ENCODE measurements at places on chromosomes 1 and 21. TPM values are rescaled to one million over a fixed set of nuclear protein-coding genes. Genes with fewer than 3 reads are reported as not detected.
A peak's percentile ranks its signal among the peaks of the same experiment; 100 is the strongest.

DNA sequence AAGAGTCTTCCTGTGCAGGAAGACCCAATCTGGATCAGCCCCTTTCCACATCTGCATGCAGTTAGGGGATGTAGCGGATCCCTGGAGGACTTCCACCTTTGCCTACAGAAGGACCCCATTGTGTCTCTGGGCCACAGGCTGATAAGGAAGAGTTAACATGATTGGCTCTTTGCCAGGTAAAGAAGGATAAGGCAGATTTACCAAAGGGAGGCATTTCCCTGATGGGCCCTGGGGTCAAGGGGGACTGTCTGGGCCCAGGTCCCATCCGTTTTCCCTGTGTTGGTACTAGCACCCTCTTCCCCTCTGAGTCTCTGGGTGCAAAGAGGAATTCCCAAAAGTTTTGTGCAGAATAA lies 29.1 kb downstream of the SLC26A9 start:
- H3K27me3 ChIP-seq = no peaks in the 10 kb centered on the region
- no peak for DNase-seq
- H3K27ac ChIP-seq = no peak overlapping the region
- H3K4me1 ChIP-seq = no peaks in the 10 kb centered on the region
- H3K4me3 ChIP-seq = no peak overlapping the region

Gene SERPINC1
- not detected for total RNA-seq

GRCh38 chr21:42302076-42302650 lies 13.0 kb downstream of the TFF3 start:
- peak; percentile 28 for DNase-seq
- no peak overlapping the region for H3K4me3 ChIP-seq
- no peak overlapping the region for H3K27ac ChIP-seq
- H3K36me3 ChIP-seq = no peaks in the 10 kb centered on the region
- no peaks in the 10 kb centered on the region for H3K27me3 ChIP-seq

Gene SPAG17
- 0.06 TPM for total RNA-seq

Gene PRSS38
- total RNA-seq = not detected

DNA sequence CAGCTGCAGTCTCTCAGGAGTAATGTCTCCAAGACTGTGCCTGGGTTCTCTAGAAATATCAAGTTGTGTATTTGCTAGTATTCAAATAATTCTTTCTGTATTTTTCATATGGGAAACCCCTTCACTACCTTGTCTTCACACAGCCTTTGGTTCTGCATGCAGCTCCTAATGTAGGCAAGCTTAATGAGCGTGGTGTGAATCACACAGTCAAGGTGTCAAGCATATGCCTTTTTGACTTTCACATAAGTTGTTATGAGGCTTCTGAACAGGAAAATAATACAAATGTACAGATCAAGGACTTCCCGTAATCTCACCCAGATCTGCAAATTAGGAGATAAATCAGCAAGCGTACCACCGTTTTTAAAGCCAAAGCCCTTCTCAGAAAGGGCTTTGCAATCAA lies at the start of gene FCRL3:
Gene FCRL3, minus strand, starts transcription at position 38 of the 400 bp plus-strand sequence. CDS start 280 bp downstream, outside the sequence.
- DNase-seq = no peak
- no peaks in the 10 kb centered on the region for H3K27me3 ChIP-seq
- no peak within 1 kb of the TSS for H3K27ac ChIP-seq
- no peak within 1 kb of the TSS for H3K4me3 ChIP-seq

DNA sequence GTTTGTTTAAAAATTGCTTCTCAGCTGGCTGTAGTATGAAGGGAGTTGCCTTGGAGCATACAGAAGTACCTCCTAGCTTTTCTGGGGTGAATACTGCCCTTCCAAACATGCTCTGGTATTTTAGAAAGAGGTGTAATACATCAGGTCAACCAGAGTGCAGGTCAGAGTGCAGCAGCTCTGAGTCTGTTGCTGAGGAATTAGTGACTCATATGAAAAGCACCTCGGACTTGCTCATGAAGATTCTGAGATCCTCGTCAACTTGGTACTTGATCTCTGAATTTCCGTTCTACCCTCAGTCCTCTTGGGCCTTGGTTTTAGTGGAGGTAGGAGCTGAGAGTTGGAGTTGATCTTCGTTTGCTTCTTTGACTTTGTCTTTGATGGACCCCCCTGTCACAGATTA lies 67.3 kb downstream of the NOS1AP start:
- H3K4me3 ChIP-seq = no peak overlapping the region
- H3K27me3 ChIP-seq = no peaks in the 10 kb centered on the region
- no peaks in the 10 kb centered on the region for H3K36me3 ChIP-seq
- DNase-seq = no peak

Gene DPT
- total RNA-seq = 73.2 TPM

Gene ADORA1
- 2.5 TPM for total RNA-seq

Gene CSF1
- 66.8 TPM for total RNA-seq

DNA sequence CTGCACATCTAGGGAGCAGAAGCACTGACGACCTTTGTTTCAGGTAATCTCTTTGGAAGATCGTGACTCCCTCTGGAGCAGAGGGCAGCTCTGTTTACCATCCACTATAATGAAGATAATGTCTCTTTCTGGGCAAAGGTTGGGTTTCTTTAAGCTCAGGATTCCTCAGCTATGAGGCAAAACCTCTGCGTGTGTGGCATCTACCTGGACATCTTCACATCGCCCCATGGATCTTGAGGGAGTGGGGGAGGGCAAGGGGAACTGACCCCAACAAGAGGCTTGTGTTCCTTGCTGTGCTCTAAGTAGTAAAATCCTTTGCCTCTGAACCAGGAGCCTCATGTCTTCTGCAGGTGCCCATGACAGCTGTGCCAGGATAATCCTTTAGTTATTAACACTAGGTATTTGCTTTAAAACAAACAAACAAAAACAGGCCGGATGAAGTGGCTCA lies 19.6 kb downstream of the SPATA45 start:
- no peaks in the 10 kb centered on the region for H3K4me1 ChIP-seq
- DNase-seq = no peak
- H3K27me3 ChIP-seq = no peaks in the 10 kb centered on the region
- no peaks in the 10 kb centered on the region for H3K36me3 ChIP-seq
- H3K4me3 ChIP-seq = no peak overlapping the region

GRCh38 chr1:244536316-244536715 lies 75.2 kb downstream of the CATSPERE start:
- no peaks in the 10 kb centered on the region for H3K36me3 ChIP-seq
- H3K27ac ChIP-seq = no peak overlapping the region

GRCh38 chr21:35333831-35334618 lies 284.9 kb upstream of the RUNX1 start:
- no peaks in the 10 kb centered on the region for H3K36me3 ChIP-seq
- peaks cover 3% of the 10 kb centered on the region for H3K27me3 ChIP-seq
- DNase-seq = no peak
- H3K4me3 ChIP-seq = no peak overlapping the region

Gene S100B
- 8.7 TPM for total RNA-seq

DNA sequence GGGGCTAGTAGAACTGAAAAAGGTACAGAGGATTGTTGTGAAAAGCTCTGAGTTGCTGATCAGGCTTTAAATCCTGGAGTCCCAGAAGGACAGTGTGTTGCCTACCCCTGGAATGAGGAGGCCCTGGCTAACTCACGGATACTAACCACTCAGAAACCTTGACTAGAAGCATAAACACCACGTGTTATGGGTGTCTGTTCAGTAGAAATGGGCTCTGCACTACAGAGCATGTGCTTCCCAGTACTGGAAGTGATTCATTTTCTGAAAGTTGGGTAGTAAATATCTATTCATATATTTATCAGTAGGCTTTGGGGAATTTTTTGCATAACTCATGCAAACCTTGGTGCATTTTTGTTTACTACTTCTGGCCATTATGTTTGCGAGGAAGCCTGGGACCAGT lies 15.1 kb upstream of the CLCA1 start:
- no peaks in the 10 kb centered on the region for H3K27me3 ChIP-seq
- no peak overlapping the region for H3K4me3 ChIP-seq
- H3K27ac ChIP-seq = no peak overlapping the region
- no peak for DNase-seq
- H3K4me1 ChIP-seq = no peaks in the 10 kb centered on the region

DNA sequence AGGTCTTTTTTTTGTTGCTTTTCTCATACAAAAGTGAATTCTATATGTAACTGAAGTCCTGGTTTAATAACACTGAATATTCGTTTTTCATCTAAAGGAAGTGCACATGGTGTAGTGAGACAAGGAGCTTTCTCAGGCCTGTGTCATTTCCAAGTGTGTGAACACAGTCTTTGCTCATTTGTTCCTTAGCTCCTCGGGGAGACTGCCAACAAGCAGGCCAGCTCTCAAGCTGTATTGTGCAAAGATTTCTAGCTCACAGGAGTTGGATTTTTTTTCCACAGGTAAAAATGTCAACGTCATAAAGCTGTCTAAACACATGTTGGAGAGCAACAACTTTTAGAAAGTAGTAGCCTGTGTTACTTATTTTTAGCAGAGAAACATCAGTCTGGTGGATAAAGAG lies 87.8 kb upstream of the S1PR1 start:
- no peaks in the 10 kb centered on the region for H3K4me1 ChIP-seq
- no peak overlapping the region for H3K4me3 ChIP-seq
- no peaks in the 10 kb centered on the region for H3K27me3 ChIP-seq
- no peak overlapping the region for H3K27ac ChIP-seq
- no peak for DNase-seq
- no peaks in the 10 kb centered on the region for H3K36me3 ChIP-seq

GRCh38 chr21:42669041-42669440 lies 15.6 kb downstream of the PDE9A start:
- H3K27ac ChIP-seq = no peak overlapping the region
- H3K27me3 ChIP-seq = no peaks in the 10 kb centered on the region
- no peak overlapping the region for H3K4me3 ChIP-seq
- H3K36me3 ChIP-seq = no peaks in the 10 kb centered on the region

- no peaks in the 10 kb centered on the region for H3K36me3 ChIP-seq
- DNase-seq = no peak
- H3K4me3 ChIP-seq = no peak overlapping the region
These were observed 173.6 kb upstream of the RAB4A start for GRCh38 chr1:229097356-229097755.

- DNase-seq = no peak
- H3K27ac ChIP-seq = no peak overlapping the region
- no peaks in the 10 kb centered on the region for H3K27me3 ChIP-seq
- no peaks in the 10 kb centered on the region for H3K4me1 ChIP-seq
- no peak overlapping the region for H3K4me3 ChIP-seq
These were observed 48.1 kb upstream of the WNT2B start for GRCh38 chr1:112460615-112461014.

Gene COL18A1
- 289 TPM for total RNA-seq
